ENCODE measurements at places on chromosomes 2 and 18. TPM values are rescaled to one million over a fixed set of nuclear protein-coding genes. Genes with fewer than 3 reads are reported as not detected.

DNA sequence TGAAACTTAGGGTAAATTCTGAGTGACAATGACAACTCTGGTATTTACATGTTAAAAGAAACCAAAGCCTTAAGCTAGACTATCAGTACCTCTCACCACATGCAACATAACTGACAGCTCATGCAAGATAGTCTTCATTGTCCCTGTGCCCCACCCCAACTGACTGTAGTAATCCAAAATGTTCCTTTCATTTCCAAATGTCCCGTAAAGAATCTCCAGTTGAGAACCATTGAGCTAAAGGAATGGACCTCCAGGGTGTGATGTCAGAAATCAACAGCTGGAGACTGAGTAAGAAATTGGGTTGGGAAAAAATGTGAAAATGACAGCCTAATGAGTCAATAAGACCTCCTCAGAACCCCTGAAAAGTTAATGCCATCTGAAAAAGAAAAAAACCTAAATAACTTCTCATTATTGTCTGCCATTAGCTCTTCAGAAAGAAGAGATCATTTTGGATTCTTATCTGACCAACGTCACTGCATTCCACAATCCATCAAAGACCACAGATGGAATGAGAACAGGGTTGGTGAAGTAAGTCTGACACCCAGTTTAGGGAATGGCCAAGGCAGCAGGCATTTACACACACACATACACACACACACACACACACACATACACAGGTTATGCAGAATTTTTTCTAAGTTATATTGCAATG is 51.7 kb upstream of the ACVR2A start:
- DNase-seq, result no peak

- no peak for DNase-seq
Observed at GRCh38 chr2:20433249-20433648, 13.6 kb upstream of the RHOB start.

GRCh38 chr2:239047861-239048260 is 200.0 kb downstream of the TWIST2 start:
- no peak for DNase-seq

- DNase-seq, result no peak
Observed at GRCh38 chr18:22488554-22488953, 70.8 kb upstream of the CTAGE1 start.

DNA sequence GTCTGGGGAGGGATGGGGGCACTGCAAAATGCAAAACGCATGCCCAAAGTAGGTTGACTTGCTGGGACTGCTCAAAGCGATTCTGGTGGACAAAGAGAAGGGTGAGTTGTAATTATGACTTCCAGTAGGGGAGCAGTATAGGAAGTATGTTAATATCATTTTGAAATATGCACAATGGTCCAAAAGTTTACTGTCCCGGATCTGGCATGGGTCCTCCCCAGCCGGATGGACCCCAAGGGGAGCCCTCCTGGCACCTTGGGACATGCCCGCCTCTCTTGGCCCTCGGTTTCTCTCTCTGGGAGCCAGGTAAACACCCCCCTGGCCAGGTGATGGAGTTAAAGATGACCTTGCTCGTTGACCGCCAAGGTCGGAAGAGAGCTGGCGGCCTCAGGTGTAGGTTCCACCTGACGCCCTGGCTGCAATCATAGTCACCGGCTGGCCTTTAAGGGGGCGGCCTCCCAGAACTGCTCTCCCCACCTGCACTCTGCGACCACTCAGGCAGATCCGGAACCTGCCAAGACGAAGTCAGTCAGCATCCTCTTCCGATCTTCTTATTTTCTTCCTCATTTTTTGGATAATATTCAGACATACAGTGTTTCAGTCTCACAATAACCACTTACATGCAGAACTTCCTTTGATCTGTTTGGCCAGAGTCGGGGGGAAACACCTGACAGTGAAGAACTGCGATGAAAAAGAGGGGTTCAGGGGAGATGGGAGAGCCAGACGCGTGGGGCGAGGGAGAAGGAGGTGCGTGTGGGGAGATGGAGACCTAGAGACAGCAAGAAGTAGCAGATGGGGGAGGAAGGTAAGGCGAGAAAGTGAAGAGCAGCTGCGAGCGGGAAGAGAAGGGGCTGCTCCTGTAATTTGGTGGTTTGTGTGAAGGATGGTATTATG is 148.3 kb downstream of the MEIS1 start:
- no peak for DNase-seq

DNA sequence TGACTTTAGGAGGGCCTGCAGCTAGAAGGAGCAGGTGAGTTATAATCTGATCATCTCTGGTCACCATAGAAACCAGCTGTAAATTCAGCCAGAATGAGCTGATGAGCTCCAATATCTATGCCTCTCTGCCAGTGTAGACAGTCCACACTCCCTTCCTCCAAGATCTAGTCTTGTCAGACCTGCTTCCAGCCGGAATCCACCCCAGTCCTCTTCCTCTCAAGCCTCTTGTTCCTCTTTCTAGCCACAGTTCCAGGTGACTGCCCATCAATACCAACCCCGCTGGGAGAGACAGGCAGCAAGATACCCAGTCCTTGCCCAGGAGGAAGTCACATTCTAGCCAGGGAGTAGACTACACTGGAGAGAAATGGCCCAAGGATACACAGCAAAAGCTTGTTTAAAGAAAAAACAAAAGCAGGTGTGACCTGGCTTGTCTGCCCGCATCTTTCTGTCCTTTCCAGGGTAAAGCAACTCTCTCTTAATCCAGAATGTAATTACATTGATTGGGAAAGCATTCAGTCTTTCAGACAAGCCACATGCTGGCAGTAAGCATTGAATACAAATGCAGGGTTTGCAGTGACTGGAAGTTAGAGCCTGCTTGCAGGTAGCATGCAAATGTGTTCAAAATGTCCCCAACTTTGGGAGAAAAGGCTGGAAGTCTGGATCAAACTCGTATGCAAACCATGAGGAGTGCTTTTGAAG is 9.0 kb upstream of the SLC35F6 start:
- DNase-seq, result peak; percentile 14

- DNase-seq, result no peak
Observed at GRCh38 chr18:59927246-59927825, 27.5 kb downstream of the PMAIP1 start.

- no peak for DNase-seq
Observed at GRCh38 chr2:12251749-12252148, 465.0 kb upstream of the TRIB2 start.

- no peak for DNase-seq
Observed at GRCh38 chr2:216693414-216694080, 1.8 kb downstream of the IGFBP5 start.

DNA sequence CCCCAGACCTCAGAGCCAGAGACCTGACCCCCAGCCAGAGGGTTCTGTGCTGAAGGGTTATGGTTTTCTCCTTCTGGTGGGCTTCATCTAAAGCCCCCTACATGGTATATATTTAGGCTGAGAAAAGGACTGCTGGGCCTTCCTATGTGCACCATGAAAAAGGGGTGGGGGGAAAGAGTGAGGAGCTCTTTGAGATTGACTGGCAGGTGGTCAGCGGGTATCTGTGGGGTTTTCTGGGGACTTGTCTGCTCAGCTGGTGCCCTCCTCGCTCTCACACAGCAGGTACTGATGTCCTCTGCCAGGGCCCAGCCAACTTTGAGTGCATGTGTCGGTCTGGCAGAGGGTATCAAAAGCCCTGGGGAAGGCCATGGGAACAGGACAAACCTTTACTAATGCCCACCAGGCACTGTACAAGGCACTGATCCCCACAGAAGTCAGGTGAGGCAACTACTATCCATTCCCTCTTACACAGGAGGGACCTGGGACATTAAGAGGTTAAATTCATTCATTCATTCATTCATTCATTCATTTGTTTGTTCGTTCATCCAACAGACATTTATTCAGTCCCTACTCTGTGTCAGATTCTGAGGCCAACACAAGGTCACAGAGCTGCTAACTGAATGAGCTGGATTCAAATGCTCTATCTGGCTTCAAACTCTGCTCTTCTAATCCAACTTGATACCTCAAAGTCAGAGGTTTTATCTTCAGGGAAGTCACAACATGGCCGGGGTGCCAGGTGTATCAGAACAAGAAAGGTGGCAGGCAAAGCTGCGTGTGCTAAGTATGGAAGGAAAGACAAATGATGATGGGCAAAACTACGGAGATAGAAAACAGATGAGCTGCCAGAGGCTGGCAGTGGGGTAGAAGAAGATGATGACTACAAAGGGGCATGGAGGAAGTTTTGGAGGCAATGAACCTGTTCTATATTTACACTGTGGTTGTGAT is 44.6 kb downstream of the REEP1 start:
- no peak for DNase-seq

- DNase-seq, result no peak
Observed at GRCh38 chr2:134685967-134686366, 32.8 kb downstream of the TMEM163 start.

DNA sequence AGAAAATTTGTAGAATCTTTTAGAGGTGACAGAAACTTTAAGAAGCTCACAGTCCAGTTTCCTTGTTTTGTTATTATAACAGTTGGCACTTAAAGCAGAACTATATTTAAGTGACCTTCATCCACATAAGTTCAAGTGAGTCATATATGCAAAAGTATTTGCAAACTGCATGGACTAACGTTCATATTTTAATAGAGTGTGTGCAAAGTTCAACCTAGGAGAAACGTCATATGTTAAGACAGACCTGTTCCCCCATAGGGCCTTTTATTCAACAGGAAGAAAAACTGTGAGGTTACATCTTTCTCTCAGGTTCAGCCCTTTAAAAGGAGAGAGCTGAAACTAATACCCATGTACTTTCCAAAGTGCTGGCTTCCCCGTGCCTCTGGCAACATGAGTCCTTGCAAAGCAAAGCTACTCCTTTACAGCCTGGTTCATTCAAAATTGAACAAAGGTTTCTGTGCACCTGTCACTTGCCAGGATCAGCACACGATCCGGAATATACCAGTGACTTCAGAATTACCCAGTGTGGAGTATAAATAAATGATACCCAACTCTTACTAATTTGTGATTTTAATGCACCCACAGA is 280.0 kb upstream of the RAB12 start:
- no peak for DNase-seq

GRCh38 chr18:31612124-31612523 is 20.4 kb downstream of the TTR start:
- no peak for DNase-seq

DNA sequence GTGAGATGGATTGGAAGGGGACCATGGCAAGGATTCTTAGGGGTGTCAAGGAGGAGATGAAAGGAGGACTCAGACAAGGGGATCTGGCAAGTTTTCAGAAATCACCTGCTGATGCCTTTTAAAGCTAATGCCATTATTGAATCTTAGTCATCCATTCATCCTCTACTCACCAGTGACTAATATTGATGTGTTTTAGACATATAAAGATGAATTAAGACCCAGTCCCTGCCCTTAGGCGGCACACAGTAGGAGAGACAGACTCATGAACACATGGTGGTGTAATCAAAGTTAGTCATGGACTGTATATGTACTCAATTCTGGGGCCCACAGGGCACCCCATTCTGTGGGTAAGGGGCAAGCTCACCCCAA is 56.5 kb upstream of the ATL2 start:
- no peak for DNase-seq

DNA sequence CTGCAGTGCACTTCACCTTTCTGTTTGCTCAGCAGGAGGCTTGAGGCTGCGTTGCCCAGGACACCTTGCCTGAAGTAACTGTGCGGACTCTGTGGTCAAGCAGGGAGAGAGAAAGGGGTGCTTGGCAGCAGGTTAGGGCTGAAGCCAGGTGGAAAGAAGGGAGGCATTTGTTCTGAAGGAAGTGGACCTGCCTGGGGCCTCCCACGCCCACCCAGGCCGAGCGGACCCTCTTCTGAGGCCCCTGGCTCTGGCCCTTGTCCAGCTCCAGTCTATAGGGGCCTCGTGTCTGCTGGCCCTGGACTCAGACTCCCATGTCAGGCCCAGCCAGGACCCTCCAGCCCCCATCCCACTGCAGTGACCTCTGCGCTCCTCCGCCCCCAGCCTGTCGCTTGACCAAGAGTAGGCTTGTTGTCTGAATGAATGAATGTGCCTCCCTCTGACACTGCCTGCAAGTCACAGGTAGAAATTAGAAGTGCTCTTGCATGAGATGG is 2.5 kb downstream of the SNED1 start:
- DNase-seq, result no peak

Gene CDH19
- not detected for polyA plus RNA-seq

Gene IHH
- polyA plus RNA-seq, result not detected

Gene CGREF1
- not detected for polyA plus RNA-seq

Data from naive B cell (primary cell).